ENCODE measurements at places on chromosomes 16 and 17.
A peak's percentile ranks its signal among the peaks of the same experiment; 100 is the strongest.

DNA sequence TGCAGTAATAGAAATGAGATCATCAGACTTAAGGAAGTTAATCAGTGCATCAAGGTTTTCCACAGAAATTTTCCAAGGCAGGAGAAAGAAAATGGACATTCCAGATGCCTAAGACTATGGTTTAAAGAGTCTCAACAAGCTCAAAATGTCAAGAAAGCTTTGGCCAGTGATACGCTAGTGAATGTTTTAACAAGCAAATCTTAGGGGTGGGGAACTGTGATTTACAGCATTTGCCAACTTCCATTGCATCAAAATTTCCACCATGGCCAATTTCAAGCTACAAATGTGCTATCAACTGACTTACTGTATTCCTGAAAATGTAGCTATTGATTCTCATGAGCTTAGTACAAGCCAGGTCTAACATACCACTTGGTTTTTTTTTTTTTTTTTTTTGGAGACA is 82.4 kb upstream of the CLEC3A start:
- DNase-seq, result no peak

- DNase-seq, result no peak
These were observed 24.6 kb upstream of the GOSR2 start for GRCh38 chr17:46898364-46898763.

DNA sequence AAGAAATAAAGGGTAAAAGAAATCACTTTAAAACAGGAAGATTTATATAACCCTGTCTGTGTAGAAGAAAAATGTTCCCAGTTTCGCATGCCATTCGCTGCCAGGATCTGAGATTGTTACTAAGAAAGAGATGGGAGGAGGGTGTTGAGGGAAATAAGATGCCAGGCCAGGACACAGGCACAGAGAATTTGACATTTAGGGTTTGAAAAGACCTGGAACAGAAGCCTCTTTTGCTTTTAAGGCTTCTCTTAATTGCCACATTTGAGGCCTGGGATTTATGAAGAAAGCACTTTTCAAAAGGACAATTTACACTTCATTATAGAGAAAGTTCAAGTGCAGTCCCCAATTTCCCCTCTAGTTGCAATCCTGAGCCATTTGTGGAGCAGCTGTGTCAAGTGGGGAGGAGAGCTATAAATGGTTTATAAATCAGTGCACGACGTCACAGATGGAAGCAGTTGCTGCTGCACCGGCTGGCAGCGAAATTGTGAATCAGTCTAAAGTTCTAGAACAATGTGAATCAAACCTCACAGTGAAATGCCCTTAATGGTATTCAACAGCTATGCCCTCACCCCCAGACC is 26.5 kb upstream of the C16orf87 start:
- no peak for DNase-seq

DNA sequence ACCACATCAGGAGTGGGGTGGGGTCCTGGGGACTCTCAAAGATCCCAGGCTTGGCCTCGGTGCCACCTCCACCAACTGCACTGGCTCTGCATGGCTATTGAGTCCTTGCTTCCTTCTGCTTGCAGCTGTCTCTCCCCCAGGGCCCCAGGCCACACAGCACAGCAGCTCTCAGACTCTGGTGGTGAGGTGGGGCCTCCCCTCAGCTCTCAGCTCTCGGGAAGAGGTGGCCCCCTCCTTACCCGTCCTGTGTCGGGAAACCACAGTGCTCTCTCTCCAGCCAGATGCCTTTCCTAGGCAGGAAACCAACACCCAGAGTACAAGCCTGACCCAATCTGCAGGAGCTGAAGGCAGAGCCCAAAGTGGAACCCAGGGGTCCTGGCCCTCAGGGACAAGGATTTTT is 18.5 kb downstream of the SRCIN1 start:
- DNase-seq, result no peak

GRCh38 chr17:80082403-80083135 is 18.8 kb upstream of the GAA start:
- DNase-seq, result peak; percentile 65

DNA sequence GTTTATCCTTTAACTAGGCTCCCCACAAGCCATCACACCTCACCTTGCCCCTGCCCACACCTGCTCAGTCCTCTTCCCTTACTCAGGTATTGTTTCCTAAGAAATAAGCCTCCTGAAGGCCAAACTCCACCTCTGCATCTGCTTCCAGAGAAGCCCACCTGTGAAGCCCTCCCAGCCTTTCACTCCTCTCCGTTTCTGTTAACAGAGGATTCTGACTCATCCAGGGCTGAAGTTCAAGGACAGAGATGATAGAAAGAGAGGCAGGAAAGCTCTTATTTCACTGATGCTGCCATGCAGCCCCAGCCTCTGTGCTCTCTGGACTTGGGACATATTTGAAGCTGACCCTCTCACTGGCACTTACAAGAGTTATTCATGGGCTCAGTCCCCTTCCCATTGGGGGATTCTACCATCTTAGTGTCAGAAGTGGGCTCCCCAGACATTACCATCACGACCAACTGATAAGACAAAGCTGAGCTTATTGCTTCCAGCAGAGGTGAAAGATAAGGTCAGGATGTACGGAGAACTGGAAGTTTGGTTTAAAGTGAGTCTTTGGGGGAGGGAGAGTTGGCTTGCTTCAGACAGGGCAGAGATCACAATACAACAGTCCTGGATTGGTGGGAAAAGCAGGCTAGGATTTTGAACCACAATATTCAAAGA is 35.3 kb upstream of the XYLT2 start:
- DNase-seq, result no peak

GRCh38 chr17:61731330-61731729 is 132.0 kb downstream of the BRIP1 start:
- no peak for DNase-seq

DNA sequence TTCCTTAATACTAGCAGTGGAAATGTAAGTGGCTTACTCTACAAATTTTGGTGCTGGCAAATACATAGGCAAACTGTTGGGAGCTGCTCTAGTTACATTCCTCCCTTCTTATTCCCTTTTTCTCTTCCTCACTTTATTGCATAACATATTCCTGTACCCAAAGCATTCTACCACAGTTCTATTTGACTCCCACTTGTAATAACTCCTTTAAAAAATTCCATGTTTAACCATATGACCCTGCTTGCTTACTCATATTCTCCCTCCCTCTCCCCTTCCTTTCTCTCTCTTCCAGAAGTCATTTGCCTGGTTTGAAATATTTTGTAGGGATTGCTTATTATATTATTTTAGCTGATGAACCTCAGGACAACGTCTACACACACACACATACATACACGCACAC is 22.7 kb downstream of the NQO1 start:
- DNase-seq, result no peak

- no peak for DNase-seq
These were observed 12.5 kb downstream of the ARHGAP23 start for GRCh38 chr17:38440614-38441397.

- DNase-seq, result no peak
These were observed 14.4 kb upstream of the MEAK7 start for GRCh38 chr16:84518804-84519341.

DNA sequence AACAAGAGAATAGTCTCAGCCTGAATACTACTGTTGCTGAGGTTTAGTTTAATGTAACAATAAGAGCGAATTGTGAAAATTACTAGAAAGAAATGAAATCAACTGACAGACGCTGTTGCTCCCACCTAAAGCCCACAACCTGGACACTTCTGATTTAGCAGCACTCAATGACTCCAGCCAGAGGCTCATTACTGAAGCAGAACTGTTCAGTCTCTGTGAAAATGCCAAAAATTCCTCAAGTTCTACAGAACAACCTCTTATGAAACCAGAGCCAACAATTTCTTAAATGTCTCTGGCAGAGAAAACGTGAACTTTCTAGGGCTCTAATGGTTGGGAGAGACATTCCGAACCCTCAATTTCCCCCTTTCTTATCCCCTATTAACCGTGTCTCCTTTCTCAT is 9.9 kb downstream of the PSME3IP1 start:
- DNase-seq, result no peak

GRCh38 chr17:31674717-31675349 is 184.2 kb downstream of the COPRS start:
- no peak for DNase-seq

Data from mesothelial cell of epicardium (in vitro differentiated cells).